ENCODE measurements at places on chromosomes 4 and X.

DNA sequence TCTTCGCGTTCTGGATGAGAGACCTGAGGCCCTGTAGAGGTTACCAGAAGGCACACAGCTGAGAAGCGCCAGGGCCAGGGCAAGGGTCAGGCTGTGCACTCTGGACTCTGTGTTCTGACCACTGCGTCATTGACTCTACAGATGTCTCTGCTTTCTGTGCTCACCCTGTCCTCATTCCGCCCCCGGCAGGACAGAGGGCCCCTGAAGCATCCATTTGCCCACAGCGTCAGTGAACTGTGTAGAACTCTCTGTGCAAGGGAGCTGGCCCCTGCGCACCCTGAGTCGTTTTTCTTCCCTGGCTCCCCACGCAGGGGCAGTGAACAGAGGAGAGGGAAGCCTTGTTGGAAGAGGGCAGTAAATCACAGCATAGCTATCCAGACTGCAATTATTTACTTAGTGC lies 6.1 kb upstream of the WAS start:
- peaks cover 3% of the 10 kb centered on the region for H3K4me1 ChIP-seq
- DNase-seq = no peak
- peak overlapping the region; percentile 83 for H3K4me3 ChIP-seq
- H3K27me3 ChIP-seq = no peaks in the 10 kb centered on the region

- no peak for DNase-seq
- H3K36me3 ChIP-seq = no peaks in the 10 kb centered on the region
- no peak overlapping the region for H3K27ac ChIP-seq
Measured at GRCh38 chr4:69787879-69788278, 27.5 kb upstream of the SULT1B1 start.

GRCh38 chrX:123648028-123648810 lies 84.6 kb downstream of the THOC2 start:
- DNase-seq = peak; percentile 42
- no peak overlapping the region for H3K4me3 ChIP-seq
- H3K36me3 ChIP-seq = no peaks in the 10 kb centered on the region
- H3K27me3 ChIP-seq = no peaks in the 10 kb centered on the region

- no peaks in the 10 kb centered on the region for H3K36me3 ChIP-seq
- H3K4me3 ChIP-seq = no peak overlapping the region
- H3K4me1 ChIP-seq = no peaks in the 10 kb centered on the region
- H3K27ac ChIP-seq = no peak overlapping the region
- DNase-seq = no peak
Measured at GRCh38 chr4:144634978-144635747, 10.8 kb upstream of the HHIP start.

- no peaks in the 10 kb centered on the region for H3K4me1 ChIP-seq
- H3K4me3 ChIP-seq = no peak overlapping the region
Measured at GRCh38 chrX:65750674-65751469, 83.4 kb downstream of the MSN start.
